Fibroblast of the aortic adventitia (primary cell): ENCODE measurements at places on chromosomes 3 and 15. TPM values are rescaled to one million over a fixed set of nuclear protein-coding genes. Genes with fewer than 3 reads are reported as not detected.

GRCh38 chr3:39466988-39467387 lies 492 bp upstream of the MOBP start:
- no peak for DNase-seq

The CCR2 gene
- total RNA-seq = under 0.01 TPM in 1 of 2 replicates, not detected in the other

- no peak for DNase-seq
Observed at GRCh38 chr3:36060950-36061349, 319.4 kb upstream of the STAC start.

- no peak for DNase-seq
Observed at GRCh38 chr3:101932326-101933068, 83.2 kb downstream of the NFKBIZ start.

The SLC24A5 gene
- total RNA-seq = not detected in 2 replicates

The LIPH gene
- 0.08 and 0.36 TPM in 2 replicates for total RNA-seq

DNA sequence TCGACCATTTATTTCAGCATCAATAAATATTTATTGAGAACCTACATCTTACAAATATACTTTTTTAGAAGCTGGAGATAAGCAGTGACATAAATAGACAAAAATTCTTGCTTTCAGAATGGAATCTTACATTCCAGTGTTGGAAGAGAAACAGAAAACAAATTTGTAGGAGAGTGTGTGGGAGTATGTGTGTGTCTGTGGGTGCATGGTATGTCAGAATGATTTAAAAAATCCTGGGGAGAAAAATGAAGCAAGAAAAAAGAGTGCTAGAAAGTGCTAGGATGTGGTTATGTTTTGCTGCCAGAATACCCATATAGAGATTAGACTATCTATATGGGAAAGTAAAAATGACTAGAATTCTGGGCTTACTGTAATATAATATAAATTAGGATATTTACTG lies 561.7 kb upstream of the SGO1 start:
- DNase-seq = peak; percentile 12

GRCh38 chr3:132399054-132399929 lies 18.0 kb upstream of the DNAJC13 start:
- peak; percentile 84 for DNase-seq
